Stimulated activated CD4-positive, alpha-beta T cell treated with anti-CD3 and anti-CD28 coated beads, Interleukin-12 subunit alpha, Interleukin-12 subunit beta, amount 100 ng/mL, for 48 hours (primary cell): ENCODE measurements at places on chromosomes 4 and X.

GRCh38 chr4:16916719-16917337 is 18.4 kb upstream of the LDB2 start:
- DNase-seq: peak; percentile 69

DNA sequence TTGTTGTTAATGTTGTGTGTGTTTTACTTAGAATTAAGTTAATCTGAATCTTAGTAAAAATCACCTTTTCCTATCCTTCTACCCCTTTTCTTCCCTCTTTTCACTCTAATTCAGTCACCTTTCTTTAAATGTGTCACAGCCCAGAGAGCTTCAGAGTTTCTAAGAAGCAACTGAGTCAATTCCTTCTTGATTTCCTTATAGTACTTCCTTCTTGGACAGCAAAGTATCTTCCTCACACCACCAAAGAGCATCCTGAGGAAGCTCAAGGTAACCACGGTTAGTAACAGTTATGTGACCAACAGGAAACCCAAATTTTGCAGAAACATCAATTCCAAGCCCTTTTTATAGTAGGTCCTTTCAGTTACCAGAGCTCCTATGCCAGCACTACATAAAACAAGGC is 243.2 kb upstream of the BMP3 start:
- DNase-seq: no peak

DNA sequence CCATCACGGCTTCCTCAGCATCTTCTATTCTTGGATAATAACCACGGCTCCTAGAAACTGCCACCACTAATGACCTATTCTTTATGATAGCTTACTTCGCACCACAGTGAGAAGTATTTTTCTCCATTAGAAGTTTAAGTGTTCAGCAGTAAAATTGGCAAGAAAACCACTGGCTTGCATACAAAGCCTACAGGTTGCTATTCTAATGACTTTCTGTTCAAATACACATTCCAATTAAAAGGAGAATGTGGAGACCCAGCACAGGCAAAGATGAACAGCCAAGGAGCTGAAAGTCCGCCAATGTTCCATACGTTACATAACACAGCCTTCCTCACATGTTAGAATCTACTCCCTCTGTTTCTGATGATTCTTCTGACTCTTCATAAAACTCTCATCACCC is 875.0 kb upstream of the PRKX start:
- DNase-seq: no peak

DNA sequence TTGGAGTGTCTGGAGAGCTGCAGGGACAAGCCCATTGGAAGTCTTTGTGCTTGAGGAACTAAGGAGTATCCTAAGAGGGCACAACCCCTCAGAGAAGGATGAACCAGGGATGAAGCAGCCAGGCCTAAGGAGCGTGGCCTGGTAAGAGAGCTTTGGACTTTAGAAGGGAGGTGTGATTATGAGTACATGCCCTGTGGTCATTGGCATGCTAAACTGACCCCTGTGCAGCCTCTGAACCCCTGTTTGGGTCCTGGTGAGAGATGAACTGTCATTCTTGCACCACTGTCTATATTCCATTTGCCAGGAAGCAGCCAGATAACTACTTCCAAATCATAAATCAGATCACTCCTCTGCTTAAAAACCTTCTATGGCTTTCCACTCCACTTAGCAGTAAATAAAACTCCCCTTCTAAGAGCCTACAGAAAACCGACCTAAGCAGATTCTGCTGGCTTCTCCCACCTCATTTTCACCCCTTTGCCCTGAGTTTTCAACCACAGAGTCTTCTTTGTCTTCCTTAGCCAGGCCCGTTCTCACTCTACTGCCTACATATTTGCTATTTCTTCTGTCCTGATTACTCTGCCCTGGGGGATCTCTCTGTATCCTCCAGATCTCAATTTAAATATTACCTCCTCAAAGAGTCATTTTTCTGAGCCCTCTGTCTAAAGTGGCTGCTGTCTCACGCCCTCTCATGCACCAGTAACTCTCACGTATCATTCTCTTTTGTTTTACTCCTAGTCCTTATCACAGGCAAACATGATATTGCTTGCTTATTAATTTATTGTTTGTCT is 56.7 kb downstream of the MID1IP1 start:
- no peak for DNase-seq

DNA sequence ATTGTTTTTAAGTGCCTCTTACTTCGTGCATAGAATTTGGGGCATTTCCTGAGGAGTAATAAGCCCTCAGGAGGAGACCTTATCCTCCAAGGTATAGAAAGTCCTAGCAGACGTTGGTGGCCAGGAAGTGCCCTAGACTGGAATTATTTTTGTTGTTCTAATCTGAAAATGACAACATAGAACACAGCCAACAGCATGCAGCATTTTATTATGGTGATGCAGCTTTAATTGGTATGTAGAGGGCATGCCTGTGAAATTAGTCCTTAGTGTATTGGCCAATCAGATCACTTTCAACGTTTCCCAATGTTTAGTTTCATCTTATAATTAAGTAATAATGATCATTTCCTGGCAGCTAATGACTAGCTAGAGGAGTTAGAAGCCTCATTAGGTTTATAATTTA is 199.2 kb downstream of the SHROOM3 start:
- DNase-seq: no peak

DNA sequence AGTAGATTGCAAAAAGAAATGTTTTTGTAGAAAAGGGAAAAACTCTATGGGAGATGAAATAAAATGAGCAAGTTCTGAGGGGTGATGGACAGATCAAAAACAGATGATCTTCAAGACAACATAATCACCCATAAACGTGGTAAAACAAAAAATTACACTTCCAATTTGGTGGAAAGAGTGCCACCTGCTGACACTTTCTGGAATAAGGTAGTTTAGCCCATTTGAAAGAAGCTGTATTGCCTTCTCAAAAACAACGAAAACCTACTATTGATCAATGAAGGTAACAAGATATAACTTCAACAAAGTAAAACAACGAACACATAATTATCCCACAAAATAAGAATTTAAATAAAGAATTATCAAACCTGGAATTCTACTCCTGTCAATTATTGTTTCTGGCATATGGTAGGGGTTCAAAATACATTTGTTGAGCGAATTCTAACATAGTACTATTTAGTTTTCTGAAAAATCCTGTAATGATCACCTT is 2.5 kb downstream of the COQ2 start:
- DNase-seq: no peak

DNA sequence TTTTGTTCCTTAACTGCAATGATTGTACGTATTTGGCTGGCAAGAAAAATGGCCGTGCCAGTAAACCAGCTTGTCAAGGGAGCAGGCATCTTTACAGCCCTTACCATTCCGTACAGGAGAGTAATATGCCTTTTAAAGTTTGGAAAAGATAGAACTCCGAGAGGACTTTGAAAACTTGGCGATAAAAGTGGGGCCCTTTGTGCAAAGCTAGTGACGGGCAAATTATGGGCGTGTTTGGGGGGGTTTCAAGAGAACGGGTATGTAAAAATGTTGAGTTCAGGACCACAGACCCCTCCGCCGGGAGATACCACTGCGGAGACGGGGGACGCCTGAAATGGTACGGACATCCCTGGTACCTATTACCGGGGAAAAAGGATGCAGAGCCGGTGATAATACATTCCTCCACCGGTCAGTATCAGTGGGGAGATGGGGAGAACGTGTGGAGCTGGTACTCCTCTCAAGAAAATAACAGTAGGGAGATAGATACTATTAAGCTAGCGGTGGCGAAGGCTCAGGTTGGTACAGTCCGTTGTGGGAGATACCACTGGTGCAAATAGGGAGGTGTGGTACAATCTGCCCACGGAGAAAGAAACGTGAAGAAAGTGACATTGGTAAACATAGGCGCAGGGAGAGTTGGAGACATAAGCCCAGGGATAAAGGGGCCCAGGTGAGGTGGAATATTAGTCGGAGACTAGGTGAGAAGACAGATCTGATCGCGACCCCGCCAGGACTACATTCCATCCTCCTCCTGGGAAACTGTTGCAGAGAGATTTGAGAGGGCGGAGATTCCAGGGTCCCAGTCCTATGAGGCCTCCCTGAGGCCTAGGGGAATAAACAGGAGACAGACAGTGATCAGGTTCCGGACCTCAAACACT is 14.5 kb downstream of the SPACA5 start:
- peak; percentile 74 for DNase-seq
